ENCODE measurements at places on chromosomes 7 and 10. TPM values are rescaled to one million over a fixed set of nuclear protein-coding genes. Genes with fewer than 3 reads are reported as not detected.

The OR13A1 gene
- total RNA-seq: not detected

The TFPI2 gene
- 97.3 TPM for total RNA-seq

The FAM20C gene
- 18.2 TPM for total RNA-seq

DNA sequence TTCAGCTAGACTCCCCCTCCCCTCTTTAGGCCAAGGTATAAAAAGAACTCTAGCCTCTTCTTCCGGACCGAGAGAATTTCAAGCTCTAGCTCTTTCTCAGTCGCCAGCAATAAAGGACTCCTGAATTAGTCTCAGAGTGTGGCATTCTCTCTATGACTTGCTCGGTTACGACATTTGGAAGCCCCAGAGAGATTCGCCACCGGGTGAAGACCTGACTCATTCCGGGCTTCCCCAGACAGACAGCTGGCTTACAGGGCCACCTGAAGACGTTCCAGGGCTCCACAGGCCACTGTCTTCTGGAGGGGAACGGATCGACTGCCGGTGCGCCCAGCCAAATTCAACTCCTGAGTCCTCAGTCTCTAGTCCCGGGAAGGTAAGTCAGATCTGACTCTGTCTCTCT lies at the start of gene AKR1B15:
TSS of gene AKR1B15 (plus strand) at position 234 of the 400 bp plus-strand sequence. CDS start 15,510 bp downstream, outside the sequence.
- no peak for DNase-seq

DNA sequence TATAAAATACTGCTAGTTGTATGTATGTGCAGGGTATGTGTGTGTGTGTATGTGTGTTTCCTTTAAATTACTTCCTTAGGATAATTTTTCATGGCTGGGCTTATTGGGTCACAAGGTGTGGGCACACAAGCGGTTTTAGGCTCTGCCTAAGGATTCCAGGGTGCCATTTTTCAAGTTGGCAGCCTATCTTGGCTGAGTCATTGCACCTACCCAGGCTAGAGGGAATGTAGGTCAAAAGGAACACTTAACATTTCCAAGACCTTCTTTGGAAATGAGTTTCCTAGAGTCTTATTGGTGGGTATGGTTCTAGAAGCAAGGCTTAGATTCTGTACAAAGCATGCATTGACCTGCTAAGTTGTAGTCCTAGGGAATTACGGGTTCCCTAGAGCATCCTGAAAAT lies 642.1 kb downstream of the LRMDA start:
- no peak for DNase-seq

- peak; percentile 51 for DNase-seq
These were observed 13.6 kb downstream of the PON2 start for GRCh38 chr7:95421000-95421846.

DNA sequence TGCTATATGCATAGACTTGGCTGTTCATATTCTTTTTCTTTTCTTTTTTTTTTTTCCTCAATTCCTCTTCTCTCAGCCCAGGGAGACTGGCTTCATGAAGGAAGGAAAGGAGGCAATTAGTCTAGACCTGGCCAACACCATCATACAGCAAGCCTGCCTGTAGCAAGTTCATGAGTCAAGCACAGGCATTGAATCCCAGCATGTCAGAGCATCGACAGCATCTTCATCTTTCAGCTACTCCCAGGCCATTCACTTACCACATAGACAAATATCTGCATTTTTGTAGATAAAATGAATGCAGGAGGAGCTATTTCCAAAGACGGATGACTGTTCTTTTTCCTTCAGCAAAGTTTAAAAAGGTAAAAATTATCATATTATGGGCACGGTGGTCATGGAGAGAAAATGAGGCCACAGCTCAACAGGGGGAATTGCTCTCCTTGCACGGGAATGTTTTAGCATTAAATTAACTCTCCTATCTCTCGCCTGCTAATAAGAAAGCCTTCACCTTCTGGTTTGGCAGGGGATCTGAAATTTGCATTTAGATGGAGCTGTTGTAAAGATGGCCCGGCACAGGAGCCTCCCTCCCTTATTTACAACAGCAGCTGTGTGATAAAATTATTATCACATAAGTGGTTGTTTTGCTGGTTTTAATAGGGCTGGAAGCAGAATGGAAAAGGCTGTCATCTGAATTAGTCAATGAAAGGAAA lies 626.5 kb upstream of the AUTS2 start:
- DNase-seq: no peak

DNA sequence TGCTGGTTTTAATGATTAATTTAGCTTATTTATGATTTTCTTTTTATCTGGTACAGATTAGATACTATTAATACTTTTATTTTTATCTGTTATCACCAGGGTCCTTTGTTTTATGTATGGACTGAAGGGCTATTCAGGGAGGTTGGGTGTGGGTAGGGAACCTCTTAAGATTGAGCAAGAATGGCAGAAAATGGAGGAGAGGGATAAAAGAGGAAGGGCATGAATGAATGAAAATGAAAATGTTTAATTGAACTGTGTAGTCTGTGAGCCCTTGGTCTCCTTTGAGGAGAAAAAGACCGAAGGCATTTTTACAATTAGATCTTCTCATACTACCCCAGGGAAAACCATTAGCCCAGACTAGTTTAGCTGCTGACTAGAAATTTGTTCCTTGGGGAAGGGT lies 93.1 kb downstream of the CDK14 start:
- no peak for DNase-seq

Data from fibroblast of the aortic adventitia (primary cell).